Inflammatory macrophage (primary cell): ENCODE measurements at places on chromosomes 11 and 22.

GRCh38 chr11:9750551-9750950 is 86.7 kb downstream of the SWAP70 start:
- no peak for DNase-seq

DNA sequence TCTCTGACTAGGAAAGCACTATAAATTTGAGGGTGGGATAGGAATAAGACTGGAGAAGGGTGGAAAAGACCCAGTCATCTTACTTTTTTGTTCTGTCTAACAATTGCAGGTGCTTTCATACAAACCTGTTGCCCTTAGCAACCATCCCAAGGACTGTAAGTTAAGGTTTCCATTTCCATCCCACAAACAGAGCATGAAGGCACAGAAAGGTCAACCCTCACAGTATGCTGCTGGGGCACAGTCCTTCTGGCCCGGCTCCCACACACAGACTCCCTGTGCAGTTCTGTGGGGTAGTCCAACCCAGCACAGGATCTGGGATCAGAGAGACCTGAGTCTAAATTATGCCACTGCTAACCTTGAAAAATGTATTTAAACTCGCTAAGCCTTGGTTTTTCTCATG is 38.4 kb upstream of the ETS1 start:
- no peak for DNase-seq

- DNase-seq, result no peak
These were observed 3.5 kb upstream of the CD5 start for GRCh38 chr11:61098778-61099177.

GRCh38 chr11:66845876-66846212 is 2.6 kb downstream of the RCE1 start:
- no peak for DNase-seq

GRCh38 chr22:44665115-44665514 is 36.9 kb upstream of the PRR5 start:
- DNase-seq, result peak; percentile 79

DNA sequence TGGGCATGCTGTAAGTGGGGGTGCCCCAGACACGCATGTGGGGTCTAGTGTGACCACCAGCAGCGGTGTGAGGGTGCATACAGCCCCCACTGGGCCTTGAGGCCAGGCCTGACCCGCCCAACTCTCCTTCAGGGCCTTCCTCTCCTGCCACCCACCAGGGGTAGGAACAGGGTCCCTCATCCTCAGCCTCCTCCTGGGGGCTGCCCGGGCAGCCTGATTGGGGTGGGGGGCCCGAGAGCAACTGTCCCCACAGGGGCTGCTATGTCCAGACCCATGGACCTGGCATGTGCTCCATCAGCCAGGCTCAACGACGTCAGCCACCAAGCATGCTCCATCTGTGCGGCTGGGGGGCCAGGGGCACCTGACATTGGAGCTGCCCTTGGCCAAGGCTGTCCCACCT is 27.2 kb downstream of the RTN4R start:
- DNase-seq, result no peak
